NB4 (cell line): ENCODE measurements at places on chromosomes 11 and 22.

GRCh38 chr11:111514216-111515031, at the start of gene HOATZ:
HOATZ (plus strand) TSS chr11:111514778; CDS start chr11:111514785, 7 bp downstream.
- DNase-seq: no peak

- DNase-seq: peak; percentile 30
Observed at GRCh38 chr11:75051043-75051442, 45.6 kb downstream of the OR2AT4 start.

GRCh38 chr11:29005401-29005980, 897.3 kb downstream of the METTL15 start:
- DNase-seq: peak; percentile 13

GRCh38 chr11:130124096-130124495, 35.5 kb upstream of the ST14 start:
- DNase-seq: peak; percentile 98

- peak; percentile 51 for DNase-seq
Observed at GRCh38 chr11:30917859-30918478, 331.8 kb upstream of the MPPED2 start.

DNA sequence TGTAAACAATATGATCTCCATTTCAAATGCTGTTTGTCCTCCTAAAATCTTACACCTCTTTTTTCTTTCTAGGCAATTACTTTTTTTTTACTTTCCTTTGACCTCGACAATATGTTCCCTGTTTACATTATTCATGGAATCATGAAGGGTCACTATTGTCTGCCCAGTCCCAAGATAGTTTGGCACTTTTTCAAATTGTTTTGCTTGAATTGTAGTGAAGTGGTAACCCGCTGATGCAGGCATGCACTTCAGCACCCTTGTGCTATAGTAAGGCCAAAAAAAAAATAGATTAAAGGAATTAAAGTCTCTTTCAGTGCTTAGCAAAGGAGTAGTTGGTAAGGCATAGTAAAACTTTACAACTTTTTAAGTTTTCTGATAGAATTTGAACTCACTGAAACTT, 90.9 kb downstream of the PAX6 start:
- no peak for DNase-seq

- DNase-seq: no peak
Observed at GRCh38 chr11:34593085-34593484, 27.8 kb upstream of the EHF start.

DNA sequence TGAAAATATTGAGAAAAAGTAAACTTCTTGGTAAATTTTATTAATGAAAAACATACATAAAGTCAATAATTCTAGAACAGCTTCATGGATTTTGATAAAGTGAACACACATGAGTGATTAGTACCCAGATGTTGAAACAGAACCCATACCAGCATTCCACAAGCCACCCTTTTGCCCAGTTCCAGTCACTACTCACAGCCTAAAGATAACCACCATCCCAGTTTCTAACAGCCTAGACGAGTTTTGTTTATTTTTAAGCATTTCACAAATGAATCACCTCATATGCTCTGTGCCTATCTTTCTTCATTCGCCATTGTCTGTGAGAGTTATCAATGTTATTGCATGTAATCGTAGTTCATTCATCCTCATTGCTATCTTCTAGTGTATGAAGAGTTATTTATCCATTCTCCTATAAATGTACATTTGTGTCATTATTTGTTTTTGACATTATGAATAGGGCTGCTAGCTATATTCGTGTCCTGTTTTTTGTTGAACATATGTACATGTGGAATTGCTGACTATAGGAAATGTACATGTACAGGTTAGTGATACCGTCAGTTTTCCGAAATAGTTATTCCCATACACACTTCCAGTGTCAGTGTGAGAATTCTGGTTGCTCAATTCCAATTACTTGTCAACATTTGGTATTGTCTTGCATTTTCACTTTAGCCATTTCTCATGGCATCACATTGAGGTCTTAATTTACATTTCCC, 44.5 kb upstream of the TEAD1 start:
- DNase-seq: no peak

DNA sequence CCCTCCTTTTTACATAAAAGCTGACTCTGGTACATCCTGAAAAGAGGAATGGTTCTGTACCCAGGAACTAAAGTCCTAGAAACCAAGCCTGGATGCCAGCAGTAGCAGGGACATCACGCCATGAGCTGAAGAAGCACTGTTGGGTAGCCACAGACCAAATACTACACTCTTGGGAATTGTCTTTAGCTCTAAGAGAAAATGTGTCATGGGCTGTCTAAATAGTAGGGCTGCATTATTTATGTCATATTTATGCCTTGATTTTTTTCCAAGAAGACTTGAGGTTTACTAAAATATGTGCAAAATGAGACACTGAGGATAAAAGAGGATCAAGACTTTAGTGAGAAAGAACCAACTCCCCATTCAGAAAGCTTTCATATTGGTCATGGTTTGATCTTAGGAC, 213.6 kb downstream of the RAB38 start:
- peak; percentile 40 for DNase-seq

GRCh38 chr11:33545931-33546330, 154.7 kb downstream of the C11orf91 start:
- no peak for DNase-seq
